Cardiac fibroblast (primary cell): ENCODE measurements at places on chromosomes 5 and 9.

GRCh38 chr9:19583890-19584289 lies 175.1 kb downstream of the ACER2 start:
- DNase-seq: no peak

DNA sequence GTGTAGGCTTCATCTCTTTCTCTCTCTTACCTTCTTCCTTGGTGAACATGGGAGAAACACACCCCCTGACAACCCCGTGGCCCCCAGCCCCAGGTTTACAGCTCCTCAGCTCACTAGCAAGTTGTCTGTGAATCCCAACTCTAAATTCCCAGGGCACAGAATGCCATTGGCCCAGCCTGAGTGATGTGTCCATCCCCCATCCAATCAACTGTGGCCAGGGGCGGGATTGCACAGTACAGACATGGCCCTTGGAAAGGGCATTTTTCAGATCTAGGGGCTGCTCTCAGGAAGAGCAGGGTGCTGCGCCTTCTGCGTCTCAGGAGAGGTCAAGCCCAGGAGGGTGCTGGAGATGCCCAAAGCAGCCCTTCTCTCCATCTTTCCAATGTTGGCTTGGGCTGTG lies 48.2 kb upstream of the ASS1 start:
- DNase-seq: no peak

DNA sequence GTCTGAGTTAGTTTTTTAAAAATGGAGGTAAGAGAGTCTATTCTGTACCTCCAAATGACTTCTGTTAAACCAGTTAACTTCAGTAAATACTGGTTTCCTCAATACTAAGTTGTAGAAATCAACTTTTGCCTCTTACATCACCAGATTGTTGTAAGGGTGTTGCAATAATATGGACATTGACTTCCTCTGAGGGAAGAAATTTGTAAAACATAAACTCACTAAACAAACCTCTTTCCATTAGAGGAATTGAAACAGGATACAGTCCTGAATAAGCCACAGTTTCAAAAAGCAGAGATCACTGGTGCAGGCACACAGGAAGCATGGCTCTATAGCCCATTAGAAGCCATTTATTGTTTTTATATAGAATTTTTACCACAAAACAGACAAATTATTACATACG lies 32.7 kb upstream of the SLCO6A1 start:
- peak; percentile 57 for DNase-seq

GRCh38 chr9:105359892-105360291 lies 87.9 kb upstream of the FSD1L start:
- peak; percentile 54 for DNase-seq

- DNase-seq: no peak
These were observed 75.1 kb downstream of the RXRA start for GRCh38 chr9:134401391-134401790.

DNA sequence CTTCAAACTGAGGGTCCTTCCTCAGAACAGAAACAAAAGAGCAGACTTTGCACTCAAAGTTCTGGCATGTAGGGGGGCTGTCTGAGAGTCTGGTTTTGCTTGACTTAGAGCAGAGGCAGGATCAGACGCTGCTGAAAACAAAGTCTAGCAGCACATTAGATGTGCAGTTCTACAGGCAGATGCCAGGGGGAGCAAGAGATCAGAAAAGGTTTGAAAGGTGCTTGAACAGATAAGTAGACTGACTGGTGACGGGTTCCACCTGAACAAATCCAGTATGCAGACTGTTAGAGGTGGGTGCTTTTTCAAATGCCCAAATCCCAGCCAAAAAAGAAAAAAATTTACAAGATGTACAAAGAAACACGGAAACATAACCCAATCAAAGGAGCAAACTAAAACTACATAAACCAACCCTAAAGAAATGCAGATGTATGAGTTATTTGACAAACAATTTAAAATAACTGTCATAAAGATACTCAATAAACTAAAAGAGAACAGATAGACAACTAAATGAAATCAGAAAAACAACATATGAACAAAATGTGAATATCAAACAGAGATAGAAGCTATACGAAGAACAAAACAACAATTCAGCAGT lies 194.7 kb upstream of the FREM1 start:
- DNase-seq: peak; percentile 43

DNA sequence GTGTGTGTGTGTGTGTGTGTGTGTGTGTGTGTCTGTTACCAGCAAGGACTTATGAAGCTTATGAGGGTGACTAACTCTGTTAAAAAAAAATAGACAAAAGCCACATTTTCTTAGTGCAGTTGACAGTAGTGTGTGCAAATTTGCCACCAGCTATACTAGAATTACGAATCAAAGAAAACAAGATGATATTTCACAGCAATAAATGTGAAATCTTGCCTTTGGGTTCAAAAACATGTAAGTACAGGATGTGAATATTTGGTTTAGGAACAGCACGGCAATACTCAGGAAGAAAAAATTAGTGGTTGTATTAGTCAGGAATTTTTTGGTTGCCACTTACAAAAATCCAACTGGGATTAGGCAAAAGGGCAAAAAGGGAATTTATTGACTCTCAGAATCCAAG lies 117.4 kb downstream of the NPR3 start:
- DNase-seq: peak; percentile 47

- no peak for DNase-seq
These were observed 6.5 kb upstream of the PTBP3 start for GRCh38 chr9:112339886-112340285.

DNA sequence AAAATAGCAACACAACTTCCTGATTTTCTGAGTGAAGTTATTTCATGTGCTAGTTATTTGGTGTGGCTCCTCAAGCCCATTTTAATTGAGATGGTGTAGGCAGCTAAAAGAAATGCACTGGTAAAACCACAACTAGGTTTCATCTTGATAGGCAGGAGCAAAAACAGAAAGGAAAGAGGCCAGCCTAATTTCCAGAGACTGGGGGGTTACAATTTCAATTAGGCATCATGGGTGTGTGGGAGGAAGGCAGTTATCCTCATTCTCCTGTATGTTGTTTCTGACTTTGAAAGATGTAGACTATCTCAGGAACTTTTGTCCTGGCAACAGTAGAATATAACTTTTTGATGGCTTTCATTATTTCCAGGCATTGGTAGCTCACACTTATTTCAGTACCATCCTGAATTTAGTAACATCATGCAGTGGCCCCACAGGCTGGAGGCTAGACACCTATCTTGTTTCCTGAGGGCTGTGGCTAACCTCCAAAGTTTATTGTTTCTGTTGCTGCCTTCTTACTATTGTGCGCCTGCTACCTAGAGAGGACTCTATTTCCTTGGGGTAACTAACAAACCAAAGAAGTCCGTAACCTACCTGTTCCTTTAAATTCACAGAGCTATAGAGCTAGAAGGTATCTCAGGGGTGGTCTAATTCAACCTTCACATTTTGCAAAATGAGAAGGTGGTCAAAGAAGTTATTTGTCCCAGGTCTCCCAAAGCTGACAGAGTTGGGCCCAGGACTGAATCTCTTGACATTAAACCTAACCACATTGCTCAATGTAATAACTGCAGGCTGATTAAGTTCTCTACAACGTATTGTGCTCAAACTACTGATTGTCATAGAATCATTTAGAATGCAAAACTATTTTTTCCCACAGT lies 42.4 kb downstream of the FYB1 start:
- DNase-seq: no peak

DNA sequence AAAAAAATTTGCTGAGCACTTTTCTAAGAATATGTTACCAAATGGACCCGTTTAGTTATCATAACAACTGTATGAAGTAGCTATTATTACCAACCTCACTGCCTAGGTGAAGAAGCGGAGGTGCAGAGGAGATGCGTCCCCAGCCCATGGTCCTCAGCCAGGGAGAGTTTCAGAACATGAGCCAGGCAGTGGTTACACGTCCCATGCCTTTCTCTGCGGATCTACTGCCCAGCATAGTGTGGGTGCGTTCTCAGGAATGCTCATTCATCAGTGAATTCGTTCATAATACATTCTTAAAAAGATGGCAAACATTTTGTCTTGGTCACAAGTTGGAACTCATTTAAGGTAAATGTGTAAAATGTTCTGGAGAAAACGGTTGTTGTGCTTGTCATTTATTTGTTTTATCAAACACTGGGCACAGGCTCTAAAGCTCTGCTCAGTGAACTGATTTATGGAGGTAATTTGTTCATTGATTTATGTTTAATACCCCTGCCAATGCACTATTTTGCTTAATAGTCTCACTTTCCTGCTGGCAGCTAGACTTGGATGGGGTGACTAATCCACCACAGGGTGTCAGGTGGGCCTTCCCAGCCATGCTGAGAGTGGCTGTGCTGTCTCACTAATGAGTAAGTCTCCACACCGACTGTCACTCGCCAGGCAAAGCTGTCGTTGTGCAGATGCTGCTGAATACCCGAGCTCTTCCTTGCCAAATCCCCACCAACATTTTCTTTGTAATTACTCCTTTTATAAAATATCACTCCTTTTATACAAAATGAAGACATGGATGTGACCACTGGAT lies 248.8 kb downstream of the TENT4A start:
- DNase-seq: no peak

DNA sequence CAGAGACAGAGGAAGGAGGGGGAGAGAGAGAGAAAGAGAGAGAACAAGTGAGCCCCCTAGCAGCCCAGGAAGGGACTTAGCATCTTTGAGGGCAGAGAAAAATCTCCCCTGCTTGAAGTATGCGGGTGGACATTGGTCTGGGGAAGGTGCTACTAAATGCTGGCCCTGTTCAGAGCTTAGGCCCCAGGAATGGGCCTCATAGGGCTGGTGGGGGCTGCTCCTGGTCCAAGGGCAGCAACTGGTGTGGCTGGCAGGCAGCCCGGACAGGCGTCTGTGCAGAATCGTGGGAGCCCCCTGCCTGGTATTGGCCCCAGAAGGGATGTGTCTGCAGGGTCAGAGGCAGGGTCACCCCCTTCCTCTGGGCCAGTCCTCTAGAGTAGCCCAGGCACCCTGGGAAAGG lies 47.8 kb upstream of the SUSD3 start:
- DNase-seq: no peak

DNA sequence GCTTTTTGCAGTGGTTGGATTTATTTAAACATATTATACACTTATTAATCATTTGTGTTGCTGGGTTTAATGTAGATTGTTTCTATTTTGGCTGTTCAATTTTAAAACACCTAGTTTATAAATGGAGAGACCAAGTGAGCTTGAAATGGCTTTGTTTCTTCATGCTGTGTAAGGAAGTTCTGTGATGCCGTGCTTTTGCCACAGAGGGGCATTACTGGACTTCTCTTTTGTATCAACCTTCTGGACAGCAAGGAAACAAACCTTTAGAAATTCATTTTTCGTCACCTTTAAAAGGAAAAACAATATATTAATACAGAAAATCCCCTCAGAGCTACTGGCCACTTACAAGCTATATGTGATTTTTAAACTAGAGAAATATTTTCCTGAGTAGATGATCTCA lies 81.9 kb downstream of the DMRTA1 start:
- DNase-seq: peak; percentile 2

- no peak for DNase-seq
These were observed 113.5 kb downstream of the RORB start for GRCh38 chr9:74610523-74611061.

GRCh38 chr9:3455094-3455493 lies 70.7 kb downstream of the RFX3 start:
- no peak for DNase-seq

DNA sequence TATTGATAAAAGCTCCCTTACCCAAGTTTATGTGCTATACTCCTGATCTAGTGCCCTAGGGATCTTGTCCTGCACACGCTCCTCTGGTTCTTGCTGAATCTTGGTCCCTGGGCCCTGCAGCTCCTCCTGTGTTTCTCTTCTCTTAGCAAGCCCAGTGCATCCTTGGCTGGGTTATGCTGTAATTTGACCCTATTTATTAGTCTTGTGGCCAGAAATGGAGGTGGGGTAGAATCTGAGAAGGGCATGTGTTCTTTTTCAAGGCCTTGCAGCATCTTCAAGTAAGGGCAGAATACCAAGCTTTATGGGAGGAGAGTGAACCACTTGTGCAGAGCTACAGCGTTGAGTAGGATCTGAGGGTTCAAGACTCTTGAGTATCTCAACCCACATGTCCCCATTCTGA lies 366.8 kb downstream of the FAM170A start:
- DNase-seq: no peak

GRCh38 chr5:167710444-167711073 lies 580.9 kb upstream of the WWC1 start:
- no peak for DNase-seq

DNA sequence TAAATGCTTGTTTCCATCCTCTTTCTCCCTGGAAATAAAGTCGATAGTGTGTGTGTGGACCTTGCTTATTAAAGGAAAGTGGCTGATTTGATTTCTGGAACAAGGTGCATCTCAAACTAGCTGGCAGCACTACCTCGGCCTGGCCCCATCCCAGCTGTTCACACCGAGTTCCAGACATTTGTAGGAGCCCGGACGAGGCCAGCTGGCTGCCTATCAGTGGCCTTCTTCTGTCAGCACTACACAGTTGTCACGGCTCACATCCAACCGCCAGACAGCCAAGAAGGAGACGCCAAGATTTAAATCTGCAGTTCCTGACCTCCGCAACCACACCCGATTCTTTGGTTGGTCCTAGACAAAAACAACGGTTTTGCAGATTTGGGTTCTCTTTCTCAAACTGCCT lies 63.6 kb downstream of the PALM2AKAP2 start:
- DNase-seq: no peak

DNA sequence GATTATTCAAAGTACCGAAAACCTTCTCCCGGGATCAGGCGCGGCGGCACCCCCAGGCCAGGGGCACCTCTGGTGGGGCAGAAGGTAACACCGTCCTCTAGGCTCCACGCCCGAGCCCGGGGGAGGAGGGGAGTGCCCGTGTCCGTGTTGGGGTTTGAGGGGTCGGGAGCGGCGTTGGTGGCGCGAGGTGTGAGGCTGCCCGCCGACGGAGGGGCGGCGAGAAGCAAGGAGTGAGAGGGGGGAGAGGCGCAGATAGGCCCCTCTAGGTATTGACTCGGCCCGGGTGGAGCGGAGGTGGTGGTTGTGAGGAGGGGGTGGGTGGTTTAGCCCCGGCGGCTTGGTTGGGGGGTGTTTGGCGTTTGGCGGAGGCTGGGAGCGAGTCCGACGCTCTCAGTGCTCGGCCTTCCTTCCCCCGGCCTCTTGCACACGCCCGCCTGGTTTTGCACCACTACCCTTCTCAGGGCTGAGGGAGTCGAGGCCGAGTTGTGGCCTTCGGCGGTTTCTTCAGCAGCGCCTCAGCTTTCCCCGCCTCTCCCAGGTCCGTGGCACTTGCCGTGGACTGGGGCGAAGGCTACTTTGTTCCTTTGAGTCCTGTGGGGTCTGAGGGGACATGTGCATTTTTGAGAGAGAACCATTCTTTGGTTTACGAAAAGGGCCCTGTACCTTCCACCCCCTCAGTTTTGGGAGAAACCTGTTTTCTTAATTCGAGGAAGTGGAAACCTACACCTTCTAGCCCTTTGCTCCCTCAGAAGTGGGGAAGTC lies 450 bp downstream of the GPBP1 start:
- DNase-seq: no peak

GRCh38 chr9:108445431-108446071 lies 410.2 kb downstream of the ACTL7B start:
- no peak for DNase-seq

GRCh38 chr5:76874088-76874581 lies 24.3 kb downstream of the S100Z start:
- DNase-seq: no peak

GRCh38 chr5:14706615-14707021 lies 42.1 kb downstream of the OTULIN start:
- peak; percentile 46 for DNase-seq

GRCh38 chr9:33868440-33868973 lies 51.5 kb downstream of the UBE2R2 start:
- DNase-seq: peak; percentile 80

- DNase-seq: peak; percentile 98
These were observed 127.9 kb upstream of the PTGER4 start for GRCh38 chr5:40551496-40552491.

- no peak for DNase-seq
These were observed 7.7 kb upstream of the CKMT2 start for GRCh38 chr5:81225463-81225862.
